ENCODE measurements at places on chromosomes 3 and 15.
A peak's percentile ranks its signal among the peaks of the same experiment; 100 is the strongest.

GRCh38 chr3:23611737-23612295 lies 193.9 kb upstream of the UBE2E1 start:
- no peaks in the 10 kb centered on the region for H3K36me3 ChIP-seq
- no peaks in the 10 kb centered on the region for H3K27me3 ChIP-seq
- peak; percentile 57 for DNase-seq
- peaks cover 20% of the 10 kb centered on the region for H3K4me1 ChIP-seq
- peak overlapping the region; percentile 17 for H3K4me3 ChIP-seq

DNA sequence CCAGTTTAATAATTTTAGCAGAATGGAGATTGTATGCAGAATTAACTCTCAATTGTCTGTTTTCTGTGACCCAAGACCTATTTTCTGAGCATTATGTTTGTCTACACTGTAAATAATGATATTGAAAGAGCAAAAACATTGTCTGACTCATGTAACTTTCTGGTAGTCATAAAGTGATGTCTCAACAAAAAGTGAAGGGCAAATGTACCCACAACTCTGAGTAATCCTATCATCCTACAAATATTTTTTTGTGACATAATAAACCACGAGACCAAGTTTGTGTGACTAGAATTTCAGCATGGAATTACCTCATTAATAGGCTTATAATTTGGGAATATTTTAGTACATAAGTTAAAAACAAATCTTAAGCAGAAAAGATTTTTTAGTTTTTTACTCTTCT lies 15.4 kb upstream of the ABHD10 start:
- DNase-seq, result no peak
- no peak overlapping the region for H3K27ac ChIP-seq
- H3K27me3 ChIP-seq, result no peaks in the 10 kb centered on the region
- H3K36me3 ChIP-seq, result no peaks in the 10 kb centered on the region
- peaks cover 8% of the 10 kb centered on the region for H3K4me1 ChIP-seq

- H3K27ac ChIP-seq, result peak overlapping the region; percentile 16
- DNase-seq, result peak; percentile 28
Measured at GRCh38 chr3:156681002-156681401, 6.6 kb downstream of the TIPARP start.

DNA sequence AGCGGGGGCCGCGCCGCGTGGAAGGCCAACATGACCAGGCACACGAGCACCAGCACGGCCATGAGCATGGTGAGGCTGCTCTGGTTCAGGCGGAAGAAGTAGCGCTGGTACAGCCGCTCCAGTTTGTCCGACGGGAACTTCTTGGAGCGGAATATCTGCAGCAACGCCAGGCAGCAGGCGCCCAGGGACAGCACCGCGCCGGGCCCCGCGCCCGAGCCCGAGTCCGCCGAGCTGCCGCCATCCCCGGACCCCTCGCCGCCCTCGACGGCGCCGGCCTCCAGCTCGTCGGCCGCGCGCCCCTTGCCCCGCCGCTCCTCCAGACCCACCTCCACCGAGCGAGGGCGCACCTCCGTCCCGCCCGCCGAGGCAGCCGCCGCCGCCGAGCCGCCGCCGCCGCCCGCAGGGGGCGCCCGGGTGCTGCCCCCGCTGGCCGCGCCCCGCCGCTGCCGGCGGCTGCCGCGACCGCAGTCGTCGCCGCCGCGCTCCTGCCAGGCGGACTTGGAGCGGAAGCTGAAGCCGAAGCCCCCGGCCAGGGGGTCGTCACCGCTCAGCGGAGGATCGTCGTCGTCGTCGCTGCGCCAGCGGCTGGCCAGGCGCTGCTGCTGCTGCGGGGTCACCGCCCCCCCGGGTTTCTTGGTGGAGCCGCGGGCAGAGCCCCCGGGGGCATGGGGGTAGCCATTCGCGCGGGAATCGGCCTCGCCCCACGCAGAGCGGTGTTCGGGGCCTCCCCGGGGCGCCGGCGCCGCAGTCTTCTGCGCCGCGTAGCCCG lies 957 bp downstream of the ADCY5 start:
- peak; percentile 33 for DNase-seq
- H3K36me3 ChIP-seq, result no peaks in the 10 kb centered on the region
- H3K4me3 ChIP-seq, result peak overlapping the region; percentile 82
- peaks cover 54% of the 10 kb centered on the region for H3K27me3 ChIP-seq

DNA sequence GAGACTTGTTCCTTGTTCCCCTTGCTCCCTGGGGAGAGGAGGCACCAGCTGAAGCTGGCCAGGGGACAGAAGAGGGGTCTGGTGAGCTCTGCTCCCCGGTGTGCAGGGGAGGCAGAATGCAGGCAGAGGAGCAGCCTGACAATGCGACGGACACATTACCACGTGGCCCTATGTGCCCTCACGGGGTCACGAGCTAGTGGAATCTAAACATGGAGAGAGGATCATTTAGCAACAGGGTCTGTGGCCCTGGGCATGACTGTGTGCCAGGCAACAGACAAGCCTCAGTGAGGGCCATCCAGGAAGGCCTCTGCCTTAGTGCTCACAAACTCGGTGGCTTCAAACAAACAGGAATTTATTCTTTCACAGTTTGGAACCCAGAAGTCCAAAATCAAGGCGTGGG lies 8.5 kb upstream of the MUC4 start:
- DNase-seq, result no peak
- H3K27me3 ChIP-seq, result peaks cover 5% of the 10 kb centered on the region
- H3K4me3 ChIP-seq, result no peak overlapping the region
- H3K4me1 ChIP-seq, result peaks cover 12% of the 10 kb centered on the region

GRCh38 chr3:44232407-44232806 lies 9.3 kb upstream of the TOPAZ1 start:
- H3K4me3 ChIP-seq, result no peak overlapping the region
- DNase-seq, result no peak
- no peaks in the 10 kb centered on the region for H3K36me3 ChIP-seq
- no peak overlapping the region for H3K27ac ChIP-seq
- no peaks in the 10 kb centered on the region for H3K27me3 ChIP-seq

All from transverse colon (tissue), 4 donors.